ENCODE measurements at places on chromosomes 13 and 19.

DNA sequence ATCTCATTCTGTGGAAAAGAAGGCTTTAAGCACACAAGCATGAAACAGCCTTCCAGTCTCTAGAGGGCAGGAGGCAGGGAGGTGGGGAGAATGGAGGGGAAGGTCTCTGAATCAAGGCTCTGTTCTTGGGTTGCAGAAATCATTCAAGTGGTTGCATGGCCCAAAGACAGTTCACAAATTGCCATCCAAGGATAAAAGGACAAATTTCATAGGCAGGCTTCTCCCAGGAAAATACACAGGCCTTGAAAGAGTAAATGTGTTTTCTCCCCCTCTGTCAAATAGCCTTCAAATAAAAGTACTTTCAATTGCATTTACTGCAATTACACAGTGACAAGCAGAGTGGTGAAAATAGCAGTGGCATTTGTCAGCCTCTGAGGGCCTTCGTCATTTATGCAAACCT, 450.8 kb downstream of the DCT start:
- no peak for DNase-seq

DNA sequence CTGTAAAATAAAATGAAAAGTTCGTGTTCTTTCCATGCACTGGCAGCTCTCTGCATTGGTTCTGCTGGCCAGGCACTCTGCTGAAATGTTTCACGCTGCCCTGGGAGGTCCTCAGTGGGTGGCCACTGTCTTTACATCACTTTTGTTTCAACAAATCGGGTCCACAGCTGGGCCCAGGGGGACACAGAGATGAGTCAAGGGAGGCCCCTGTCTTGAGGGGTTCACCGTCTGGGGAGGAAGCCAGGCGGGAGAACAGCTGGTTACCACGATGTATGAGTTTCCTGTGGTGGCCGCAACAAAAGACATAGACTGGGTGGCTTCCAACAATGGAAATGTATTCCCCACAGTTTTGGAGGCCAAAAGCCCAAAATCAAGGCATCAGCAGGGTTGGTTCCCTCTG, 5.1 kb upstream of the KLF2 start:
- DNase-seq: peak; percentile 19

DNA sequence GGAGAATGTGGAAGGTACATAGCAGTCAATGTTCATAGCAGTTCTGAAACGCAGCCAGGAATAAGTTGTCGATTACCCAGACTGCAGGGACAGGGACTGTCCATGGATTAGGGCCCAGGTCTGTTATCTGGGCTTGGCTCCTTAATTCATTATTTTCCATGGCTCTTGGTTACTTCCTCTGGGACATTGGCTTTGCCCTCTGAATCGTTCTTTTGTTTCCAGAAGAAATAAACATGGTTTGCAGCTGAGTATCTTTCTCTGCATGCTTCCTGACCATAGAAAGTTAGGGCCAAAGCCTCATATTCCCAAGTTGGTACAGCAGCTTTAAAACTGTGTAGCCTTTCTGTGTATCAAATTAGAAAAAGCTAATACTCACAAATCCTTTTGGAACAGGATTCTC, 121.7 kb upstream of the MAB21L1 start:
- no peak for DNase-seq

- no peak for DNase-seq
Observed at GRCh38 chr13:113009743-113010509, 40.9 kb downstream of the MCF2L start.

DNA sequence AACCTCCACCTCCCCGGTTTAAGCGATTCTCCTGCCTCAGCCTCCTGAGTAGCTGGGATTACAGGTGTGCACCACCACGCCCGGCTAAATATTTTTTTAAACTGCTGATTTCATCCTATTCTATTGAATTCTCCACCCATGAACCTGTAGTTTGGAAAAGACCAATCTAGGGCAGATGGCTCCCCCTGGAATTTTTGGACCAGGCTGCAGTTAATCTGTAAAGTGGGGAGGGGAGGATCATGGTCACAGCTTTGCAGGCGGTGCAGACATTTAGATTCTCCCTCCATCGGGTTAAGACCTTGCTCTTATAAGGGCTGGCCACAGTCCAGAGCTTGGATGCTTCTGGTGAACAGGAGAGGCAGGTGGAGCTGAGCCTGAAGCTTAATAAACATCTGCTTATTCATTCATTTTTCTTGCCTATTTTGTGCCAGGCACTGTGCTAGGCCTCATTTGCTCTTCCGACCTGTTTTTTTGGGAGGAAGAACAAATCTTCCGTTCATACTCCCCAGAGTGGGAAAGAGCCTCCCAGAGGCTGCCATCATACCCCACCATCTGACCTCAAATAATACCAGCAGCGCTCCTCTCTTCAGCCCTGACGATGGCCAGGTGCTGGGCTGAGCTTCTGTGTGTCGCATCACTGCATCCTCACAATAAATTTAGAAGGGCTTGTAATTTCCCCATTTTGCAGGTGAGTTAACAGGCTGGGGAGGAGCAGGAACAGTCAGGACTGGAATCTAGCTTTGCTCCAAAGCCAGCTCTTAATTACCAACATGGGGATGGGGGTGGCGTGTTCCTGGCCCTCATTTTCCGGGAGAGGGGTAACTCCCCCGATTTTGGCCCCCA, 902 bp upstream of the CCDC106 start:
- DNase-seq: no peak

- DNase-seq: no peak
Observed at GRCh38 chr13:113648216-113648610, 9.8 kb downstream of the ATP4B start.

DNA sequence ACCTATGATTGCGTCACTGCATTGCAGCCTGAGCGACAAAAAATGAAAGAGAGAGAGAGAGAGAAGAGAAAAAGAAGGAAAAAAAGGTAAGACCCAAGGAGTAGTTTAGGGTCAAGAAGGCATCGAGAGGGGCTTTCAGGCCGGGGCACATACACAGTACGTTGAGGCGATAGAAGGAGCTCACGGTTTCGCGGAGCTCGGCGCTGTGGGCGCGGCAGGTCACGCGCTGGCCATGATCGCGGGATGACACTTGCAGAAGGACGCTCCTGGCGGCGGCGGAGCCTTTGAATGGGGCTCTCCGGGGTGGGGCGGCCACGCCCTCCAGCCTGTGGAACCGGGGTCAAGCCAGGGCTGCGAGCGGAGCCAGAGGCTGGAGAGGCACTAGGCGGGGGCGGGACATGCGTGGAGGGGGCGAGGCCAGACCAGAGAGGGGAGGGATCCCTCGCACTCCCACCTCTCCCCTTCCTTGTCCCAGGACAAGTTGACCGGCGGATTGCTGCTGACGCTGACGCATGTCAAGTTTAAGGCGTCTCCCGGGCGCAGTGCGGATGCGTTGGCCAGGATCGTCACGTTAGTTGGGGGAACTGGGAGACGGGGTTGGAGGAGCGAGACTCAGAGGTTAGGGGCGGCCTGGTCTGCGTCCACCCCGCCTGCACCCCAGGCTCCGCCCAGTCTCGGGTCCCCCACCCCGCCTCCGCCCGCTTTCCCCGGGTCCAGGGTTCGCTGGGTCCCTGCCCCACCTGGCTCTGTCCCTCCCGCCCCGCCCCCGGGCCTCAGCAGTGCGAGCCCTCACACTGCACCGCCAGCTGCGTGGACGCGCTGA, 6.9 kb downstream of the NPHS1 start:
- peak; percentile 29 for DNase-seq

DNA sequence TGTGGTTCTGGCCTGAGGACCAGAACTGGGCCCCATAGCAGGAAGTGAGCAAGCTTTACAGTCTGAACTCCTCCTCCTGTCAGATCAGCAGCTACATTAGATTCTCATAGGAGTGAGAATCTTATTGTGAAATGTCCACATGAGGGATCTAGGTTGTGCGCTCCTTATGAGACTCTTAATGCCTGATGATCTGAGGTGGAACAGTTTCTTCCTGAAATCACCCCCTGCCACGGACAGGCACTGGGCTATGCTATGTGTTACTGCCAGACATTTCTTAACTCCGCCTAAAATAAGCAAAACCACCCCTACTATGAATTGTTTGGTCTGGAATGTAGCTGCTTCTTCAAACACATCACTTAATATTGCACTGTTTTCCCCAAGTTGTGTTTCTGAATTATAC, 4.6 kb downstream of the FBXL3 start:
- DNase-seq: no peak

- DNase-seq: no peak
Observed at GRCh38 chr19:51034704-51035103, at the start of gene KLK12. Gene KLK12, minus strand, starts transcription at chr19:51035002. Its CDS starts 381 bp downstream, at chr19:51034621.

DNA sequence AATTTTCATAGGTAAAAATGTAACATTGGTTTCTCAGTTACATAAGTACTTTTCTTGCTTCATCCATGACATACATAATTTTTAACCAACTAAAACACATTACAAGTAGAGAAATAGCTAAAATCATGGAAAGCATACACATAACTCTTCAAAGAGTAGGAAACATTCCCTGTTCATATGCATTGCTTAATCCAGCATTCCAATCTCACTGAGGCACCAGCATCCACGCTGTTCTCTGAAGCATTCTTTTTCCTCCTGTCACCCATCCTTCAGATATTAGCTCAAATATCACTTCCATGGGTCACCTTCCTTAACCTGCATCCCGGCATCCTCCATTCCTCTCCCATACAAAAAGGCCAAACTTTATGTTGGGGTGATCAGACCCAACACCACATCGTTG, 79.1 kb downstream of the ZNF254 start:
- no peak for DNase-seq

- DNase-seq: no peak
Observed at GRCh38 chr13:54387625-54388024, 1359.0 kb downstream of the OLFM4 start.
